Stimulated activated CD4-positive, alpha-beta T cell treated with anti-CD3 and anti-CD28 coated beads, Interleukin-12 subunit alpha, Interleukin-12 subunit beta, amount 100 ng/mL, for 24 hours (primary cell): ENCODE measurements at places on chromosomes 13 and 19.

- no peak for DNase-seq
These were observed 6.5 kb downstream of the SOX1 start for GRCh38 chr13:112073245-112074138.

GRCh38 chr19:10018263-10018662 lies 5.0 kb downstream of the RDH8 start:
- DNase-seq = no peak

GRCh38 chr19:47280183-47280797 lies 5.6 kb downstream of the INAFM1 start:
- DNase-seq = peak; percentile 67

DNA sequence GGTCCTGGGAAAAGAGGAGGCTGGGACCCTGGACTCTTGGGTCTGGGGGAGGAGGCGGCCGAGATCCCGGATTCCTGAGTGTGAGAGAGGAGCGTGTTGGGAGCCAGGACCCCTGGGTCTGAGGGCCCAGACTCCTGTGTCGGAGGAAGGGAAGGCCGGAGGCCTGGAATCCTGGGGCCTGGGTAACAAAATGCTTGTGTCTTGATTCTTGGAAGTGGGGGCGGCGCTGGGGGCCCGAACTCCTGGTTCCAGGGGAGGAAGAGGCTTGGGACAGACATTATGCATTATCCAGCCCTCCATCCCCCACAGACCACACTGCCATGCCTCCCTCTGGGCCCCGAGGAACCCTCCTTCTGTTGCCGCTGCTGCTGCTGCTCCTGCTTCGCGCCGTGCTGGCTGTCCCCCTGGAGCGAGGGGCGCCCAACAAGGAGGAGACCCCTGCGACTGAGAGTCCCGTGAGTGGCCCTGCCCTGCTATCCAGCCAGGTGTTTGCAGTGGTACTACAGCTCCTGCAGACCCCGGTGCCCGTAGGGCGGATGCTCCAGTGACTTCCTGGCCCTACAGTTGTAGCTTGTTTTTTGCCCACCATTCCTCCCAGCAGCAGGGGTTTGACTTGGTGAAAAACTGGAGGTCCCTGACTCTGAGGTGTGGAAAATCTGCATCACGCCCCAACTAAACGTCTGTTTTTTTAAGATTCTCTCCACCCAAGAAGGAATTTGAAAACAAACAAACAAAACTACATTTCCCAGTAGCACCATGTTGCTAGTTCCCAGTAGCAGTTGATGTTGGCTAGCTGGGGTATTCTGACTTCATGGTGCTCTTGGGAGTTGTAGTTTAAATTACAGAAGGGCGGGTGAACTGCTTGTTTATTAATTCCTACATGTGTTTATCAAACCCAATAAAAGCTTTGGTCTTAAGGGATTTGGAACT lies 630 bp downstream of the NUCB1 start:
- no peak for DNase-seq

- DNase-seq = no peak
These were observed 126.6 kb upstream of the UFM1 start for GRCh38 chr13:38223089-38223488.
